Activated CD8-positive, alpha-beta memory T cell treated with anti-CD3 and anti-CD28 coated beads for 4 hours (primary cell): ENCODE measurements at places on chromosomes 6 and 20.

DNA sequence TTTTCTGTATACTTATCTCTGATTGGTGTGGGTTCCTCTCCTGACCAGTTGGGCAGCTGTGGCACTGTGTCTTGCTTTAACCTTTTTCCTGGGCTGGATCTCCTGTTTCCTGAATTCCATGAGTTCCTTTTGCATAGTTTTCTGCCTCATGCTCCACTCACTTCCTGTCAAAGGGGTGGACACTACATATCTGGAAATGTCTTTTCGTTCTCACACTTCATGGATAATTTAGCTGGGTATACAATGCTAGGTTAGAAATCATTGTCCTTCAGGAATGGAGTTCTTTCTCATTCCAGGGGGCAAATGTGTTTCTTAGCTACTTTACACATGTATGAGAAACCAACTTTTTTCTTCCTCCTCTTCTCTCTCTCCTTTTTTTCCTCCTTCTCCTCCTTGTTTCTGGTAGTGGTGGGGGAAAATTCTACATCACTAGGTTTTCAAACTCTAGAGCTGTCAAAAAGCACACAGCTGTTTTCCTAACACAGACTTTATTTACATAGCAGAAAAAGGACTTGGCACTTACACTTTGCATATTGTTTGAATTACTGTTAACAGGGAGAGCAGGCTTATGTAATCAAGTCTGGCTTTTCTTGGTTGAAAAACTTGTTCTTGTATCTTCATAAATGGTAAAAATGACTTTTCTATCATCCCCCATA is 9.0 kb upstream of the DDX27 start:
- no peak for DNase-seq

- peak; percentile 24 for DNase-seq
These were observed 2.1 kb downstream of the SALL4 start for GRCh38 chr20:51800060-51800871.

DNA sequence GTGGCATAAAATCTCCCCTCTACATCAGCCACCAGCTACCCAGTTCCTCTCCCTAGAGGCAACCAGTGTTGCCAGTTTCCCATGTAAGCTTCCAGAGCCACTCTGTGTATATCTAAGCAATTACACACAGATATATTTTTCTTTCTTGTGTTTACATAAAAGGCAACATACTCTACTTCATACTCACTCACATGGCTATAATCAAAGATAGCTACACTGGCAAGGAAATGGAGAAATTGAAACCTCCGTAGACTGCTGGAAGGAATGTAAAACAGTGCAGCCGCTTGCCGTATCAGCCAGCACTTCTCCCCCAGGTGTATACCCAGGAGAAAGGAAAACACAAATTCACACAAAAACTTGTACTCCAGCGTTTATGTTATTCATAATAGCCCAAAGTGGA is 38.5 kb upstream of the NELFCD start:
- DNase-seq, result no peak

DNA sequence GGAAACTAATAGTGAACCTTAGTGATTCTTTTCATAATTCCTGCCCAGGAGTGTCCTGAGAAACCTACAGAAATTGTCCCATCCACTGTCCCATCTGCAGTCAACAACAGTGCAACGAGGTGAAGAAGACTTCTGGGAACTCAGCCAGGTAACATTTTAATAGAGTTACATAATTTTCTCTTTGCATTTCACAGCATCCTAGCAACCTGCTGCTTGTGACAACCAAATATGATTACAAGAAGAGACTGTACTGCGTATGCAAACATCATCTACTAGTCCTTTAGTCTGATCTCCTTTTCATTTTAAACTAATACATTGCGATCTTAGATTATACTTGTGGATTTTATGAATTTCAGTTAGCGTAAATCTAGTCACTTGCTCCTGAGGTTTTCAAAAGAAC is 951.6 kb downstream of the TFAP2A start:
- no peak for DNase-seq

DNA sequence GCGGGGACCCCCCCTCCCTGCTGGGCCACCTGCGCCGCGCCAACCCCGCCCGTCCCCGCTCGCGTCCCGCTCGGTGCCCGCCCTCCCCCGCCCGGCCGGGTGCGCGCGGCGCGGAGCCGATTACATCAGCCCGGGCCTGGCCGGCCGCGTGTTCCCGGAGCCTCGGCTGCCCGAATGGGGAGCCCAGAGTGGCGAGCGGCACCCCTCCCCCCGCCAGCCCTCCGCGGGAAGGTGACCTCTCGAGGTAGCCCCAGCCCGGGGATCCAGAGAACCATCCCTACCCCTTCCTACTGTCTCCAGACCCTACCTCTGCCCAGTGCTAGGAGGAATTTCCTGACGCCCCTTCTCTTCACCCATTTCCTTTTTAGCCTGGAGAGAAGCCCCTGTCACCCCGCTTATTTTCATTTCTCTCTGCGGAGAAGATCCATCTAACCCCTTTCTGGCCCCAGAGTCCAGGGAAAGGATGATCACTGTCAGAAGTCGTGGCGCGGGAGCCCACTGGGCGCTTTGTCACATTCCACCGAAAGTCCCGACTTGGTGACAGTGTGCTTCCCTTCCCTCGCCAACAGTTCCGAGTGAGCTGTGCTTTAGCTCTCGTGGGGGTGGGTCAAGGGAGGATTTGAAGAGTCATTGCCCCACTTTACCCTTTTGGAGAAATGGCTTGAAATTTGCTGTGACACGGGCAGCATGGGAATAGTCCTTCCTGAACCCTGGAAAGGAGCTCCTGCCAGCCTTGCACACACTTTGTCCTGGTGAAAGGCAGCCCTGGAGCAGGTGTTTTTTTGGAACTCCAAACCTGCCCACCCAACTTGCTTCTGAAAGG is 2.1 kb downstream of the VEGFA start:
- DNase-seq, result peak; percentile 29

DNA sequence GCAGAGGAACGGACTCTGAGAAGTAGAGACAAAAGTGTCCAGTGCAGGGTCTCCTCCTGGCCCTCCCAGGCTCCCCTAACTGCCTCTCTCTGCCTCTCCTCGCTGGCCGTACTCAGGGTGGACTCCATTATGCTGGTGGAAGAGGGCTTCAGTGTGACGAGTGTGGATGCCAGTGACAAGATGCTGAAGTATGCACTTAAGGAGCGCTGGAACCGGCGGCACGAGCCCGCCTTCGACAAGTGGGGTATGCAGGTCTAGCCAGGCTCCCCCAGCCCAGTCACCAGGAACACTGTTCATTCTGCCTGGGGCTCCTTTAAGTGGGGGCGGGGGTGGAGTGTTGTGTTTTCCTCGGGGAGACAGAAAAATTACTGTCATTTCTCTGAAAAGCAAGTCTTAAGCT is 1.5 kb downstream of the GNMT start:
- DNase-seq, result no peak

GRCh38 chr6:215335-216034 is 76.8 kb upstream of the DUSP22 start:
- DNase-seq, result peak; percentile 62

GRCh38 chr6:43013843-43014433 is at the start of the genes KLHDC3 and MEA1:
KLHDC3 (plus strand) TSS chr6:43014249; CDS start chr6:43017193, 2,944 bp downstream.
MEA1 (minus strand) TSS chr6:43013946; CDS start chr6:43013813, 133 bp downstream.
- DNase-seq, result peak; percentile 98

DNA sequence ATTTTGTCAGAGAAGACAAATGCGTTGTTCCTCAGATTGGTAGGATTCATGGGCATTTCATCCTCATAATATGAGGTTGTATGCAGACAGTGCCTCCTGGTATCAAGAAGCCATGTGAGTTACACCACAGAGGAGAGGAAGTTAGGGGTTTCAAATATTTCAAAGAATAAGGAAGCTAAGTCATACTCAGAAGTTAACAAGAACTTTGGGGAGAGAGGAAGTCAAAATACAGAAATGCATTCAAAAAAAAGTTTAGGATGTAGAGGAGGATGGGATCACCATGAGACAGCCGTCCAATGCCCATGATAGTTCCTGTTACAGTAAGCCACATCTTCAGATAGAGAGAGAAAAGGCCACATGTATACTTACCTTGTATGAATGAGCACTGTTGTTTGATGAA is 22.3 kb downstream of the HLA-DOB start:
- no peak for DNase-seq

GRCh38 chr6:154615483-154616025 is 105.1 kb upstream of the CNKSR3 start:
- DNase-seq, result no peak

GRCh38 chr6:122902326-122902725 is 93.7 kb upstream of the CLVS2 start:
- DNase-seq, result no peak

- no peak for DNase-seq
These were observed 134.7 kb upstream of the RSPO3 start for GRCh38 chr6:126983779-126984178.

GRCh38 chr20:23446505-23446904 is 6.2 kb downstream of the CST11 start:
- DNase-seq, result no peak

GRCh38 chr6:36025260-36025931 is 955 bp upstream of the SLC26A8 start:
- no peak for DNase-seq

- no peak for DNase-seq
These were observed 15.1 kb downstream of the RMND1 start for GRCh38 chr6:151436802-151437201.

DNA sequence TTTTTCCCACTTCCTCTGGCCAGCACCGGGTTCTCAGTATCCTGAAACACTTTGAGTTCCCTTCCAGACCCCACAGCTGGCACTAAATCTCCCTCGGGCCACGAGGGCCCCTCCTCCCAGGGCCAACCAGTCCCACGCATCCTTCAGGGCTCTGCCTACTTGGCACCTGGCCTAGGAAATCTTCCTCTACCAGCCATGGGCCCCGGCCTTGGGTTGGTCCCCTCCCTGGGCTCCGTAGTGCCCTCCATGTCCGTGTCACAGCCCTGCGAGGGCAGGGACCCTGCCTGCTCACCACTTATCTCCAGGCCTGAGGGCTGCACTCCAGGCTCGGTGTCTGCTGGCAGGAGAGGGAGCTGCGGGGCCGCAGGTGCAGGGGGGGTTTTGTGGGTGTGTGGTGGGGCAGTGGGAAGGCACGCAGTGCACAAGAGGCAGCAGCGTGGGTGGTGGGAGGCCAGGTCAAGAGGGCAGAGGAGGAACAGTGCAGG is 48.8 kb upstream of the CDH22 start:
- DNase-seq, result no peak

DNA sequence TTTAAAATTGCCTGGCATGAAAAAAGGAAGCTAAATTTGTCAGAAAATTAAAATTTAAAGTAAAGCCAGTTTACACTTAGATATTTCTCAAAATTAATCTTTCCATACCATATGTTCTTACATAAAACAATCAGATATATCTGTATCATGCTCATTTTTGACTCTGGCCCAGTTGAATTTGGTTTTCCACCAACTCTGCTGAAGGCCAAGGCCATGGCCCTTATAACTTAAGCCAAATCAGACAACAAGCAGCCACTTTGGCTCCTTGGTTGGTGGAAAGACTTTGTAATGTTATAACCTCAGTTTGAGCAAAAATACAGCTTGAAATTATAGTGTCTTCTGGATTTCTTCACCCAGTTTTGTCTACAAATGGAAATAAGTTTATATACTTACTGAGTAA is 97.3 kb downstream of the CENPW start:
- no peak for DNase-seq

GRCh38 chr20:11844691-11845090 is 73.0 kb upstream of the BTBD3 start:
- no peak for DNase-seq

DNA sequence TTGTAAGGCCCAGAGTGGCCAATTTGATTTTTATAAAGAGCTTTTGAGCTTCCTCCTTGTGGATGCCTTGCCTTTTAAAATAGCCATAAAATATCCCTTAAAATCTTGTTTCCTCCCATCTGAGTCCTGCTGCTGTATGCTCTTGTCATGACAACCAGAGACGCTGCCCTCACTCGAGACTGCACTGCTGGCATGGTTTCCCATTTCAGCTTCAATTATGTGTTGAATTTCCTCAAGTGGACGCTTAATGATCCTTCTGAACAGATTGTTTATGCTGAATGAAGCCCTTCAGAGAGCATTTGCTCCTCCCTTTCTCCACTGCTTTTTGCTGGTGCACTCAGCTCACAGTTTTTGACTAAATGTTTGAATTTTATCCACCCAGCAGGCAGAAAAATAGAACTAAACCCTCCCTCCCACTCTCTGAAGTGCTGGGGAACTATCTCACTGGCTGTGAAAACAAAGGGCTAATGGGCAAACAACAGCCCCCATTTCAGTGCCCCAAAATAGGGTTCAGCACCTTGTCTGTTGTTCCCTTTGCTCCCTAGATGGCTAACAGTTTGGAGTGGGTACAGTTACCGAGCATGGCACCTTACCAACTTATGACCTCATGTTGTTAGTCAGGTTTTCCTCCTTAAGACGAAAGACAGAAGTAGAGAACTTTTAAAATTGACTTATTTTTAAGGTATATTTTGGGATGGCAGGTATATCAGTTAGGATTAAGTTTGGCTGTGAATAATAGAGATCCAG is 45.5 kb upstream of the RNF8 start:
- DNase-seq, result no peak

DNA sequence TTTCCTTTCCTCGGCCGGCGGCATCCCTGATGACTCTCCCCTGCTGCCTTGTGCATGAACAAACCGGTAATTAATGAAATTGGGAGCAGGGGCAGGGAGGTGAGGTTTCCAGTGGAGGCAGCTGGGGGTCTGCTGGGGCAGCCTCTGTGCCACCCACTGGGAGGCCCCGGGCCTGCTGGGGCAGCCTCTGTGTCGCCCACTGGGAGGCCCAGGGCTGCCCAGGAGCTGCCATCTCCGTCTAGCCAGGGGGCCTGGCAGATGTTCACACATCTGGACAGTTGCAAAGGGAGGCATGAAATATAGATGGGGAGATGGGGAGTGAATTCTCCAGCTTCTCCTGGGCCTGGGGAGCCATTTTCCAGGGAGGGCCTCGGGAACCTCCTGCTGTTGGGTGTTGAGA is 33.8 kb downstream of the TOX2 start:
- DNase-seq, result no peak

DNA sequence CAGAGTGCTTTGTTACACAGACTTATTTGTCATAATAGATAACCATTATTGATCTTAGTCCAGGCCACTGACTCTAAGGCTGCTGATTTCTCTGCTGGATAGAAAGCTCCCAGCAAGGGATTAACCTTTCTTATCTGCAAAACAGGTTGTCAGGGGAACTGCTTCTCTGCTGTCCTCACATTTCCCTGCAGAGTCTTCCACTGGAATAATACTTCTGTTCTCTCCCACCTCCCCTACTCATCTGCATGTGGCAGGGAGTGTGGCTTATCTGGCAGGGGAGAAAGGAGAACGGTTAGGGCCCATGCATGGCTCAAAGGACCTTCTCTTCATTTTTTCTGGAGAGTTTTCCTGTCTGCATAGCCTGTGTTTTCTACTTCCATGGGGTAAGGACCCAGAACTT is 86.2 kb downstream of the LAMP5 start:
- DNase-seq, result no peak

DNA sequence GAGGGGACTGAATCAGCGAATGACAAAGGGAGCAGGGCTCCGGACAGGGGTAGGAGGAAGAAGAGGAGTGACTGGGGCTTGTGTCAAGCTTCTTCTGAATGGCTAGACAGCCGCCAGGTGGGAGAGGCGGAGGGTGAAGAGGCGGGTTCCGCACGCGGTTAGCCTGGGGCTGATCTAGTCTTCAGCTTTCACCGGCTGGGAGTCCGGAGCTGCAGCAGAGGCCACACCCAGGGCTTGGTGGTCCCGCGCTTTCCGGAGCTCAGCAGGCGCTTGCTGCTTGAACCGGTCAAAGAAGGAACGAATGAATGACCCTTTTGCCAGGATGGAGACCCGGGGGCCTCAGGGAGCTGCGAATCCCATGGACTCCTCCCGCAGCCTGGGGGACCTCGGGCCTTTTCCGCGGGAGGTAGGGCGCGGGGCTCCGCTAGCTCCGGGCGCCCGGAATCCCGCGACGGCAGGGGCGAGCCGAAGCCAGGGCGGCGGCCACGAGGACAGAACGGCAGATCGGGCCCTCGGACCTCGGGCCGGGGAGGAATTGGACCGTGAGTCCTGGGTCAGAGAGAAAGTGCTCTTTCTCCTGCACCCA is at the start of gene C6orf141:
Gene C6orf141, plus strand, starts transcription at position 177 of the 586 bp plus-strand sequence. Its CDS starts 125 bp downstream, at position 302.
- DNase-seq, result no peak
